ENCODE measurements at places on chromosomes 3 and 15. TPM values are rescaled to one million over a fixed set of nuclear protein-coding genes. Genes with fewer than 3 reads are reported as not detected.

- no peaks in the 10 kb centered on the region for H3K27me3 ChIP-seq
- peaks cover 4% of the 10 kb centered on the region for H3K4me1 ChIP-seq
- DNase-seq = no peak
- no peaks in the 10 kb centered on the region for H3K36me3 ChIP-seq
- H3K4me3 ChIP-seq = no peak overlapping the region
These were observed 55.8 kb upstream of the LMCD1 start for GRCh38 chr3:8445861-8446260.

The SLC6A20 gene
- total RNA-seq = not detected

The CCDC9B gene
- 0.78 TPM for total RNA-seq

The SQOR gene
- 0.25 TPM for total RNA-seq

The GABRR3 gene
- total RNA-seq = not detected

The SLC9A9 gene
- 1.1 TPM for total RNA-seq

- H3K27ac ChIP-seq = no peak overlapping the region
- H3K36me3 ChIP-seq = no peaks in the 10 kb centered on the region
- no peaks in the 10 kb centered on the region for H3K4me1 ChIP-seq
- H3K27me3 ChIP-seq = no peaks in the 10 kb centered on the region
These were observed 159.5 kb upstream of the TBC1D5 start for GRCh38 chr3:17901893-17902292.

The HRG gene
- total RNA-seq = 0.15 TPM

The SSUH2 gene
- total RNA-seq = 0.73 TPM

The TBL1XR1 gene
- total RNA-seq = 147 TPM

The XPC gene
- 27.3 TPM for total RNA-seq

The FAM81A gene
- total RNA-seq = 3.0 TPM

GRCh38 chr3:133945381-133946095 is 49.9 kb upstream of the RAB6B start:
- H3K36me3 ChIP-seq = no peaks in the 10 kb centered on the region
- no peak overlapping the region for H3K27ac ChIP-seq
- H3K27me3 ChIP-seq = no peaks in the 10 kb centered on the region
- peaks cover 11% of the 10 kb centered on the region for H3K4me1 ChIP-seq
- no peak for DNase-seq
